NCI-H2227 treated with DMSO at 0.1 percent for 48 hours (cell line): ENCODE measurements at places on chromosomes 1 and 21.

DNA sequence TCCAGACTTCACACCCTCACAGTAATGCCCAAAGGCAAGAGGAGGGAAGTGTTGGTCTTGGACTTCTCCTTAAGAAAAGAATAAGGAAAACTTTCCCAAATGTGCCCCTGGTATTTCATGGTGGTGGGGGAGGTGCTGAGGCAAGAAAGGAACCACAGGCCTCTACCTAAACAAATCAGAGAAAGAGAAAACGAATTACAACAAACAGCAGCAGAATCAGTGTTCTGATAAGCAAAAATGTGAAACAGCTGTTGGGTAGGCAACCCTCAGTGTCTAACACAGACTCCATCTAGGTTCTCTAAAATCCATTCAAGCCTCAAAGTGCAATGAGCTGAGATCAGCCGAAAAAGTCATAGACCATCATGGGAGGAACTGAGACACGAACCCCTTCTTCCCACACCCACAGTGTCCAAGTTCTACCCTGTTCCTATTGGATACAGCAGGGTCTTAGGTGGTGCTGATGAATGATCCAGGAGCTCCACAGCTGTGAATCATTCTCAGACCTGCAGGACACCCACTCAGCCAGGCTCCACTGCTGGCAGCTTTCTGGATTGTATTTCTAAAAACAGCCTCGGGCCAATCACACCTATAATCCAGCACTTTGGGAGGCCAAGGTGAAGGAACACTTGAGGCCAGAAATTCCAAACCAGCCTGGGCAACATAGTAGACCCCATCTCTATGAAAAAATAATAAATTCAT, 149.1 kb downstream of the PLPP3 start:
- no peak for DNase-seq

DNA sequence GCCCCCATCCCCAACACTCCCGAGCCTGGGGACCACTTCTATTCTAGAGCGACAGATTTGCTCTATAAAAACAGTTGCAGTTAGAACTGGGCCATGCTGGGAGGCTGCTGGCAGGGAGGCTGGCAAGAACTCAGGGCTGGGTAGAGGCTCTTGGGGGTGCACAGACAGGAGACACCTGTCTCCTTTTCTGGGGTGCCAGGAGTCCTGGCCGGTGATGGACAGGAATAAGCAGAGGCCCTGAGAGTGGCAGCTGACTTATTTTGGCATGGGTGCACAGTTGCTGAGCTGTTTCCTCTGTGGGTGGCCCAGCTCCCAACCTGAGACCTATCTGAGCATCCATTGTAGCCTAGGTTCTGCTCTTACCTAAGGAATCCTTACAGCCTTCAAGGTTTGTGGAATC, 39.2 kb upstream of the TMPRSS2 start:
- DNase-seq: no peak

- DNase-seq: no peak
These were observed 12.2 kb upstream of the CLDN19 start for GRCh38 chr1:42752284-42752683.

DNA sequence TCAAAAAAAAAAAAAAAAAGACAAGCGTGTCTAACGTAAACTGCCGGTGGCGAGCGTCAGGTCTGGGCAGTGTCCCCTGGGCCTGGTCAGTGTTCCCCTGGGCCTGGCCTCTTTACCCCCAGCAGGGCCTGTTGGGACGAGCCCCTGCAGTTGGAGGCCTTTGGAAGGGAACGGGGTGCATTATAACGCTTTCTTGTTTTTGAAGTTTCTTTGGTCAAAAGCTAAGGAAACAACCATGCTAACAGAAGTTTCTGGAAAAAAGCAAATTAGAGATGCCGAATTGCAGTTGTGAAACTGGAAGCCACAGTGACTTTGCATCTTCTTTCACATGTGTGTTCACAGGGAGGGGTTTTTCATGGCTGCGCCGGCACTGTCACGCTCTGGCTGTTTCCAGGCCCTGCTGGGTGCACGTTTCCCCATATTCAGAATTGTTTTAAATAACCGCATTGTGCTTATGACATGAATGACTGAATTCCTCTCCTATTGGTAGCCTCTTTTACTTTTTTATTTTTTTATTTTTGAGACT, 16.0 kb downstream of the RRP1 start:
- no peak for DNase-seq

DNA sequence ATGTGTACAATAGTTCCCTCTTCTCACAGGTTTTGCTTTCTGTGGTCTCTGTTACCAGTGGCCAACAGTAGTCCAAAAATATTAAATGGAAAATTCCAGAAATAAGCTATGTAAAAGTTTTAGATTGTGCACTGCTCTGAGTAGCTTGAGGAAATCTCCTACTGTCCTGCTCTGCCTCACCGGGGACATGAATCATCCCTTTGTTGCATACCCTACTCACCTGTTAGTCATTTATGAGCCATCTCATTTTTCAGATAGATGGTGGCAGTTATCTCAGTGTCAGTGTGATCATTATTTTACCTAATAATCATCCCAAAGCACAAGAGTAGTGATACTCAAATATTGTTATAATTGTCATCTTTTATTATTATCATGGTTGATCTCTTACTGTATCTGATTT, 688.1 kb downstream of the PLA2G4A start:
- no peak for DNase-seq

- DNase-seq: no peak
These were observed 21.3 kb upstream of the GRIK3 start for GRCh38 chr1:37055631-37056030.

- DNase-seq: no peak
These were observed 37.8 kb upstream of the TMPRSS2 start for GRCh38 chr21:41545500-41546359.

DNA sequence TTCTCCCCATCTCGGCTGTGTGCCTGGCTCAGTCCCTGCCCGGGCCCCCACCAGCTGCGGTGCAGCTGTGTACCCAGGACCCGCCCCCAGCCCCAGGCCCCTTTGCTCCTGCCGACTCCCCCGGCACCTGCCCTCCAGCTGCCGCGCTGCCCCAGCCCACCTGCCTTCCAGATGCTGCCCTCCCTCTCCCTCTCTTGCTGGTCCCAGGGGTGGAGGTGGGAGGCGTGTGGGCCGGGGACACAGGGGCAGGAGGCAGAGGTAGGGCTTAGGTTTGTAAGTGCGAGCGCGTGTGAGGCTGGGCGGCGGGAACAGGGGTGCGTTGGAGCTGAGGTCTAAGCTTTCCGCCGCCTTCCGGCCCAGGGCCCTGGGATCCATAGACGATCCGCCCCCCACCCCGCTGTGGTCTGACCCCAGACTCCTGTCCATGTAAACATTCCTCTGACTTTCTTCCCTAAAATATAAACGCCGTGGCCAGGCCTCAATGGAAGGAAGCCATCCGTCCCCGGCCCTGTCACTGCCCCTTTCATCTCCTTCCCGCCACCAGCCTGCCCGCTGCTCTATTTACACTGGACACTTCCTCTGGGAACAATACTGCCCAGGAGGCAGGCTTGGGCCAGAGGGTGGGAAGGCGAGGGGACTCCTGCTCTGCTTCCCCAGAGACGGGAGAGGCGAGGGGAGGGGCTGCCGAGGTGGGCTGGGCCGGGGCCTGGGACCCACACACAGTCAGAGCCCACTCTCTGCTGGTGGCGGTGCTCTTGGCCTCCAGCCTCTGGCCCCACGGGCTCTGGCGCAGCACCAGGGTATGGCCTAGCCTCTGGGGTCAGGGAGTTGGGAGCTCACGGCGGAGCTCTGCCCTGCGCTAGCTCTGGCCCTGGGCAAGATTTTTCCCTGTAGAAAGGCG, 128.3 kb downstream of the CASZ1 start:
- no peak for DNase-seq

DNA sequence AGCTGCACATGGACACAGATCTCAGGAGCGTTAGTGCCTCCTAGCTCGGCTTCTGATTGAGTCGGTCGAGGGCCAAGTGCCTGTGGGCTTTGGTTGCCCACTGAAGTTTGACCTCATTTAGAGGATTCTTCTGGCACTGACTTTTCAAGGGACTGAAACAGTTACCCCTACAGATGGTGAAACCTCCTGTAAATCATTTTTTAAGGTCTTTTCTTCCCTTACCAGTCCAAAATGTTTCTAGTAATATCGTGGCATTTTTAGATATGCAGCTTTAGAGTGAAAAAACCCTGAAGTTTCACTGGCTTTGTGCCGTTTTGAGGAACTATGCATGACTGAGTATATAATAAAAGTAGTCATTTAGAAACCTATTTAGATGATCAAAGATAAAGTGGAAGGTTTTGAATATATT, 34.7 kb upstream of the L1TD1 start:
- no peak for DNase-seq

DNA sequence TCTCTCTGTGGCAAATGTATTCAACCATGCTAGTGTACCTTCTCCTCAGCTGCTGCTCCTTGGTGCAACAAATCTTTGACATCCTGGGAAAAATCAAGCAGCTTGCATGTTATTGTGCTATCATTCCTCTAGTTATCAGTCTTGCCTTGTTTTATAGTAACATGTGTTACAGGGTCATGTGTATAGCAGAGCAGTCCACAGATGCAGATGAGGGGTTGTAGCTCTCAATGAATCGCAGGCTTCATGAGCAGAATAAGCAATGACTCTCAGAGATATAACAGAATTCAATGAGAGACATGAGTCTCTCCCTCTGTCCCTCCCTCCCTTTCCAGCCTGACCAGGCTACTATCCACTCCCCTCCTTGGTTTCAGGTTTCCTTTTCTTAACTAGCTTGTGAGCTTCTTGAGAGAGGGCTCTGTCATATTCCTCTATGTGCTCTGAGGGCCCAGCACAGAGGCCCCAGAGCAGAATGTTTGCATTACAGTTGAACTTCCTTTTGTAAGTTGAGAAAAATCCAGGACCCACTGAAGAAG, 15.1 kb upstream of the JUN start:
- no peak for DNase-seq

GRCh38 chr1:174491606-174492005, 43.8 kb downstream of the GPR52 start:
- DNase-seq: no peak

- DNase-seq: no peak
These were observed 9.8 kb downstream of the POMGNT1 start for GRCh38 chr1:46188295-46189030.

DNA sequence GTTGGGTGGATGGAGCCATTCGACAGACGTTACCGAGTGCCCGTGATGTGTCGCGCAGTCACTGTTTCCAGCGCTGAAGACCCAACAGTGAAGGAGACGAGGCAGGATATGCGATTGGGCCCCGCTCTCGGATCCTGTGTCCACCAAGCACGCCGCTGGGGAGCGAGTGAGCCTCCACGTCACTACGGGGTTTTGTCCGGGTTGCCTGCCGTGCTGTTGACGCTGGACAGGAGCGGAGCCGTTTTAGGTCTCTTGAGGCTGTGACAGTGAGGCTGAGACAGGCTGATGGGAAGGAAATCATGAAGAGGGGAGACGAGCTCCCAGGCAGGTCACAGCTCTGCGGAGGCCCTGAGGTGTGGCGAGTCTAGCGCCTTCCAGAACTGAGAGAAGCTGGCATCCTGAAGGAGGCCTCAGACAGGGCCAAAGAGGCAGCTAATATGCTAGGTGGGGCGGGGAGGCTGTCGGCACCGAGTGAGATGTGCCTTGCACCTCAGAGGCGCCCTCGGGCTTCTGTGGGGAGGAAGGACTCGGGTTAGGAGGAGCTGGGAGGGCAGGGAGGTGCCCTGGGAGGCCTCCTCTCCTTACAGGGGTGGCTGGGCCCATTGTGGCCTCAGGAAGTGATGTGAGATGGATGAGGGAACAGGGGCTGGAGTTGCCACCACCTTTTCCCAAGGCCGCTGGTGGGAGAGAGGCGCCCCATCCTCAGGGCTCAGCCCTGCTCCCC, 196.0 kb upstream of the TMEM51 start:
- no peak for DNase-seq

DNA sequence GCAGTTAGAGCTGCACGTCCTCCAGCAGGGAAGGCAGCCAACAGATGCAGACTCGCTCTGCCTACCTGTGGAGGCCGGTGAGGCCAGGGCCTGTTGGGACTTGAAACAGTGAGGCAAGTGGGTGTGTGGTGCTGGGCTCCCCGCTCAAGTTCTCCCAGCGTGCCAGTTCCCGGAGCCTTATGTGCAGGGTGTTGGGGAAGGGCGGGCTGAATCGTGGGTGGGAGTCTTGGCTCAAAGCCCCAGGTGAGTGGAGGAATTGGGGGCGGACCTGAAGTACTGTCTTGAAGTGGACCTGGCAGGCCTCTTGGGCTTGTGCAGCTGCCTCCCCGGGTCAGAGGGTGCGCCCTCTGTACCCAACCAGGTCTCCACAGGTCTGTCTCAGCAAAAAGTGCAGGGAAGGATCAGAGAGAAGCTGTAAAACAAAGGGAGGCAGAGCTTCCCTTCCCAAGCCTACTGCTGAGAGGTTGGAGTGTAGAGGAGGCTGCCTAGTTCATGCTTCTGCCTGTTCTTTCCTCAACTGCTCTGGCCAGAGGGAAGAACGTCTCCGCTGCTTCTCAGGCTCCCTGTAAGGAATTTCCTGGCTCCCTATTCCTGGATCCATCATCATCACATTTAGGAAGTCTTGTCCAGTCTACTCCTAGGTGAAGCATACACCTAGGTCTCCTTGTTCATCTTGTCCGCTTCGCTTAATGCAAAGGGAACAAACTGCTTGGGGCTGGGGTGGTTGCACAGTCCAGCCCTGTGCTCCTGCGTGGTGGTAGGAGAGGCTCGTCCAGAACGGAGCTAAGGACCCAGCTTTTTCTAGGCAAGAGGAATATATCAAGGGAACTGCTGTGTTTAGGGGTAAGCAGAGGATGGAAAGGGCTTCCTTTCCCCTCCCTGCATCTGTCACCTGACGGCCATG, 14.9 kb downstream of the UTP11 start:
- DNase-seq: no peak
